ENCODE measurements at places on chromosomes 2 and 18. TPM values are rescaled to one million over a fixed set of nuclear protein-coding genes. Genes with fewer than 3 reads are reported as not detected.

- H3K27me3 ChIP-seq: no peaks in the 10 kb centered on the region
- H3K4me3 ChIP-seq: no peak overlapping the region
- no peak for DNase-seq
- no peak overlapping the region for H3K27ac ChIP-seq
Observed at GRCh38 chr18:56333839-56334238, 304.6 kb downstream of the TXNL1 start.

- H3K4me3 ChIP-seq: no peak overlapping the region
- H3K36me3 ChIP-seq: no peaks in the 10 kb centered on the region
- no peak overlapping the region for H3K27ac ChIP-seq
- no peak for DNase-seq
- H3K27me3 ChIP-seq: no peaks in the 10 kb centered on the region
Observed at GRCh38 chr2:222423186-222423585, 1.2 kb upstream of the SGPP2 start.

DNA sequence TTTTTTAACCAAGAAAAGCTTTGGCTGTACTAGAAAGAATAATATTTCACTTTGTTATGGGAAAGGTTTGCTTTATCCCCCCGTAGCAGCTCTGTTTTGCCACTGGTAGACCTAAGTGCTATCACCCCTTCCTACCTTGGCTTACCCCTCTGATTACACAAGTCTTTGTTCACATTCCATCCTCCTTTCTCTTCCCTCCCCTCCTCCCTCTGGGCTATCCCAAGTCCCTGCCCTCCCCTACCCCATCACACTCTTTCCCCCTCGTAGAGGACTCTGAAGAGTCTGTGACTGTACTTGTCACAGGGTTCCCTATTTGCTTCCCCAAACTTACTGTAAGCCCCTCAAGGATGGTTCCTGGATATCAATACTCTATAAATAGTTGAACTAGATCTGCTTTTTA is 152.9 kb upstream of the NOSTRIN start:
- H3K27ac ChIP-seq: no peak overlapping the region
- no peaks in the 10 kb centered on the region for H3K36me3 ChIP-seq
- no peaks in the 10 kb centered on the region for H3K4me1 ChIP-seq
- H3K27me3 ChIP-seq: no peaks in the 10 kb centered on the region

DNA sequence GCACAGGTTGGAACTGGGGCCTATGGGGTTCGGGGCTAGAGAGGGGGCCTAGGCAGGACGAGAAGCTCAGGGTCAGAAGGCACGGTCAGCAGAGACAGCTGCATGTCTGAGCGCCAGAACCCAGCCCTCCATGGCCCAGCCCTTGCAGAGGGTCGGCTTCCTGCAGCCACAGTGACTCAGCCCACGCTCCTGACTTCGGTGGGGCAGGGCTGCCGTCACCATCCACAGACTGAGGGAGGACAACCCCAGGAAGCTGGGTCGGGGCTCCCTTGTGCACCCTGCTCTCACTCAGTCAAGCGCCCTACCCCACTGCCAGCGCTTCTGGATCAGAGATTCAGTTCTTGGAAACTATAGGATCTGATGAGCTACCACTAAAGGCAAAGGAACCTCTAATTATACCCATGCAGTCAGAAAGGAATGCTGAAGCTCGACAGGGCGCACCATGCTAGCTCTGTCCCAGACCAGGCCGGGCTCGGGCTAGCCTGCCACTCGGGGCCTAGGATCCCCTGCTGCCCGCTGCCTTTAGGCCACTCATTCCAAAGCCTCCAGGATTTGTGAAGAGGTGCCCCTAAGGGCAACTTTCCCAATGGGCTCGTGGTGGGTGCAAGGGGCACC is 3.0 kb downstream of the ACTR1B start:
- peaks cover 42% of the 10 kb centered on the region for H3K36me3 ChIP-seq
- DNase-seq: no peak
- no peaks in the 10 kb centered on the region for H3K27me3 ChIP-seq
- H3K4me3 ChIP-seq: no peak overlapping the region
- H3K27ac ChIP-seq: no peak overlapping the region
- peaks cover 13% of the 10 kb centered on the region for H3K4me1 ChIP-seq

GRCh38 chr2:142724713-142725349 is 152.6 kb upstream of the KYNU start:
- no peaks in the 10 kb centered on the region for H3K27me3 ChIP-seq
- no peak for DNase-seq
- H3K4me1 ChIP-seq: no peaks in the 10 kb centered on the region
- no peak overlapping the region for H3K4me3 ChIP-seq
- H3K36me3 ChIP-seq: no peaks in the 10 kb centered on the region
- H3K27ac ChIP-seq: no peak overlapping the region

- no peaks in the 10 kb centered on the region for H3K27me3 ChIP-seq
- H3K36me3 ChIP-seq: no peaks in the 10 kb centered on the region
- H3K4me1 ChIP-seq: no peaks in the 10 kb centered on the region
- DNase-seq: peak; percentile 63
Observed at GRCh38 chr2:239605976-239606375, 205.2 kb upstream of the HDAC4 start.

DNA sequence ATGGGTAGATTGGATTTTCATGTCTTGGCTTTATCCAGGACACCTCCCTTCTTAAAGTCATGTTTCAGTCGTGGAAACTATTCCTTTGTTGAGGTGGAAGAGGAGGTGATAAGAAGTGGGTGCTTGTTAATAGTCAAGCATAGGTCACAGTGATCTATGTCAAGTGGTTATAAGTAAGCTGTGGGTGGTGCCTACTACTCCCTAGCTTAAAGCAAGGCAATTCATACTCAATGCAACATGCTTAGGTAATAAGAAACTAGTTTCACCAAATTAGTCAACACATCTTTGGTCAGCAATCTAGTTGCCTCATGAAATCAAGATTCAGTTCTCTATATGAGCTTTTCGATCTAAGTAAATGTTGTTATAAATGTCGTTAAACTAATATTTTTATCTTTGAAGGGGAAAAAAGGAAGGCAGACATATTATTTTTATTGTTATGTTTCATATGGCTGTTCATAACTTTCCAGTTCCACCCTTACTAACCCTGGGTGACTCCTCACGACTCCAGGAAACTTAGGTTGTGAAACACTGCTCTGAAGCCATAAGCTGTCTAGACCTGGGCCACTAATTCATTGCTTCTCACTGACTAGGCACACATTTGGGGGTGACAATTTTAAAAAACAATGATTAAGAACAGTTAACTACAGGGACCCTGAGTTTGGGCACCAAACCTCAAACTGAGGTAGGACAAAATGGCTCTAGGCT is 5.8 kb upstream of the ABCB11 start:
- no peak overlapping the region for H3K4me3 ChIP-seq
- no peaks in the 10 kb centered on the region for H3K27me3 ChIP-seq
- no peak overlapping the region for H3K27ac ChIP-seq
- H3K36me3 ChIP-seq: no peaks in the 10 kb centered on the region
- DNase-seq: no peak

DNA sequence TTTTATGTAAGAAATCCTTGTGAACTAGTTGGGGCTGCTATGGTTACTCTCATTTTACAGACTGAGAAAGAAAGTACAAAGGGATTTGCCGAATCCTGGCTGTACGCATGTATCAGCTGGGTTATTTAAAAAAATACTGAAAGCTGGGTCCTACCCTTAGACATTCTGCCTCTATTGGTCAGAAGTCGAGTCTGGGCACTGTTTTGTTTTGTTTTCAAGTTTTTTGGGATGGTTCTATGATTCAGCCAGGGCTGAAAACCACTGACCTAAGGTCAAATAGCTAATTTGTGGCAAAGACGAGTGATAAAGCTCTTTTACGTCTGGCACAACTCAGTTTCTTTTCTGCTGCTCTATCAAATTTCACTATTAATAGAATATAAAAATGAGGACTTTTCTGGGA is 5.9 kb upstream of the SLC8A1 start:
- no peaks in the 10 kb centered on the region for H3K27me3 ChIP-seq
- DNase-seq: no peak
- H3K4me3 ChIP-seq: peak overlapping the region; percentile 8
- no peaks in the 10 kb centered on the region for H3K4me1 ChIP-seq
- no peak overlapping the region for H3K27ac ChIP-seq

The DOK6 gene
- not detected for total RNA-seq

The UBR3 gene
- total RNA-seq: 37.7 TPM

The CHN1 gene
- total RNA-seq: 7.8 TPM

The TM4SF20 gene
- not detected for total RNA-seq

The LIPG gene
- 1.6 TPM for total RNA-seq

The RBKS gene
- total RNA-seq: not detected

The GALR1 gene
- not detected for total RNA-seq

Measured in ascending aorta (tissue), 2 donors.